Activated CD8-positive, alpha-beta T cell treated with anti-CD3 and anti-CD28 coated beads, Interleukin-2, amount 10 ng/mL, durations not matched to agents 7 days and 5 days (primary cell): ENCODE measurements at places on chromosomes 7 and 10. TPM values are rescaled to one million over a fixed set of nuclear protein-coding genes. Genes with fewer than 3 reads are reported as not detected.

The NCF1 gene
- 3.0 TPM for total RNA-seq

The OGDHL gene
- not detected for total RNA-seq

The ELN gene
- total RNA-seq = not detected

The FRMD4A gene
- 0.82 TPM for total RNA-seq

The ICA1 gene
- 1.8 TPM for total RNA-seq

The PMPCB gene
- 59.2 TPM for total RNA-seq

The TUBB8 gene
- total RNA-seq = not detected

The ZNF862 gene
- total RNA-seq = 24.9 TPM

The C10orf53 gene
- total RNA-seq = not detected

The TMEM225B gene
- 1.4 TPM for total RNA-seq

The WDFY4 gene
- 0.37 TPM for total RNA-seq

The HTR7 gene
- not detected for total RNA-seq

The ANKRD1 gene
- not detected for total RNA-seq

The CEP55 gene
- total RNA-seq = 81.1 TPM

The RHOBTB1 gene
- 0.05 TPM for total RNA-seq

The ARHGEF35 gene
- total RNA-seq = 2.4 TPM

The HMX3 gene
- total RNA-seq = not detected

The UCMA gene
- total RNA-seq = not detected

The ATE1 gene
- total RNA-seq = 26.0 TPM

The HOXA6 gene
- not detected for total RNA-seq

The FAM171A1 gene
- 4.0 TPM for total RNA-seq

The TOMM7 gene
- total RNA-seq = 208 TPM

The LLCFC1 gene
- total RNA-seq = not detected

The WASL gene
- total RNA-seq = 7.5 TPM

The SORBS1 gene
- 0.47 TPM for total RNA-seq

The PTCD1 gene
- total RNA-seq = 10.9 TPM

The TMEM229A gene
- not detected for total RNA-seq

The FAM3C gene
- 18.4 TPM for total RNA-seq

The TMEM176B gene
- total RNA-seq = not detected

The ZNF365 gene
- not detected for total RNA-seq

The STK32C gene
- 19.1 TPM for total RNA-seq

The GNG11 gene
- not detected for total RNA-seq

The SLC39A12 gene
- not detected for total RNA-seq

The ENKUR gene
- total RNA-seq = not detected

The ADAM22 gene
- total RNA-seq = 2.2 TPM

The MIOS gene
- total RNA-seq = 37.1 TPM

The ANKRD2 gene
- not detected for total RNA-seq

The HMX2 gene
- not detected for total RNA-seq

The MYH16 gene
- total RNA-seq = not detected

The TRIM56 gene
- 66.8 TPM for total RNA-seq

The ADCY1 gene
- total RNA-seq = 0.21 TPM

The ASIC3 gene
- 3.2 TPM for total RNA-seq

The TMEM270 gene
- not detected for total RNA-seq

The PODXL gene
- total RNA-seq = 1.5 TPM

The DLD gene
- 65.0 TPM for total RNA-seq

The NAMPT gene
- total RNA-seq = 65.5 TPM

The SHOC2 gene
- total RNA-seq = 43.2 TPM

The PNLIP gene
- not detected for total RNA-seq

The AKR1C4 gene
- total RNA-seq = not detected

The PIK3CG gene
- 55.6 TPM for total RNA-seq

The PHF14 gene
- 37.8 TPM for total RNA-seq

The OPN1SW gene
- total RNA-seq = not detected

The STEAP2 gene
- total RNA-seq = not detected

The SPDYE16 gene
- total RNA-seq = 0.18 TPM
